ENCODE measurements at places on chromosomes 5 and 9.
A peak's percentile ranks its signal among the peaks of the same experiment; 100 is the strongest.

DNA sequence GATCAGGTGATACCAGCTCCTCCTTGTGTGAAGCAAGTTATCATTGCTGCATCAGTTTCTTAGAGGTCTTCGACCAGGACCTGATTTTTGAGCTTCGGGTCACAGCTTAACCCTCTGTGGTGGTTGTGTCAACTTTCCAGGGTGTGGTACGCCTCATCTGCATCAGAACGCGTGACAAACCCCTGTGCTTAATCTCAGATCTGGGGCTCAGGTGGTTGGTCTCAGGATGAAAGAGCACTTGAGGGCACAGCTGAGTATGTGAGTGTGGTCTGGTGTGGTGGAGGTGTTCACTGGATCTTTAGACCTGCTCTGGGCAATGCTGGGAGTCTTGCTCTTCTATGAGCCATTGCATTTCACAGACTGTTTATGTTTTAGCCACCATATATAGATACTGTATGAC is 64.1 kb downstream of the OSTF1 start:
- no peak for DNase-seq

GRCh38 chr9:73412874-73413273 is 261.2 kb downstream of the ANXA1 start:
- no peak for DNase-seq

GRCh38 chr9:128729302-128729701 is 5.4 kb upstream of the ZDHHC12 start:
- DNase-seq, result no peak

- no peak for DNase-seq
Measured at GRCh38 chr9:83655433-83655832, 32.5 kb downstream of the IDNK start.

GRCh38 chr9:89879701-89880100 is 274.9 kb downstream of the GADD45G start:
- DNase-seq, result no peak

- DNase-seq, result no peak
Measured at GRCh38 chr9:36894695-36895310, 139.3 kb downstream of the PAX5 start.

GRCh38 chr9:36803961-36804360 is 230.1 kb downstream of the PAX5 start:
- DNase-seq, result no peak

GRCh38 chr5:167638816-167639215 is 652.6 kb upstream of the WWC1 start:
- DNase-seq, result no peak

DNA sequence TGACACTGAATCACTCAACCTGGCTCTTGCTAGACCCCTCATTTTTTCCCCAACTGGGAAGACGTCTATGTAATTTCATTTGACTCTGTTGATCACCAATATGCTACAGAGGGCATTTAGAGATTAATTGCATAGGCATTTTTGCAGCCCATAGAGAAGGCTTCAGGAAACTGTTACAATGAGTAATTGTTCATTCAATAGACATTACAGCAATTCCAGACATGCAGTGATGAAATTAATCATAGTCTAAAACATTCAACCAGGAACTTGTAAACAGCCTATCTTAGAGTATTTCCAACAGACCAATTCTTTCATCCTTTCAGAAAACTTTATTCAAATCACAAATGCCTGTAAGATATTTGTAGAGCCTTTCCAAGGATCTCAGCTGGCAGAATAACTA is 122.3 kb downstream of the MARCHF11 start:
- DNase-seq, result no peak

- peak; percentile 45 for DNase-seq
Measured at GRCh38 chr5:60700416-60700757, 421 bp upstream of the DEPDC1B start.

DNA sequence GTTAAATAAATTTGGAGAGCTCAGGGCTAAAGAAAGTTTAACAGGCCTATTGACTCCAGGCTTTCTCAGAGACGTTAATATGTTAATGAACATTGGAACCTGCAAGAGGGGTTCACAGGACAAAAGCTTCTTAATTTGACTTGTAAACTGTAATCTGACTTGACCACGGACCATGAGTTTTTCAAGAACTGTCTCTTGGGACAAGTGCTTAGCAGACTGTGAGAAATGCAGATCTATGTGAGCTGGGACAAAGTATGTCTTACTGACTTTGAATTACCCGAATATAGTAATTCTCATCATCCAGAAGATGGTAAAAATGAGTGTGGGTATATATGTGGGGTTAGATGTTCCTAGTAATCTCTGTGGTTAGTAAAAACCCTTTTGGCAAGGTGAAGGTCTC is 186.6 kb downstream of the ATP10B start:
- no peak for DNase-seq

- no peak for DNase-seq
Measured at GRCh38 chr9:124467410-124468060, 17.3 kb downstream of the ADGRD2 start.

GRCh38 chr9:112043423-112043822 is 131.7 kb downstream of the SUSD1 start:
- no peak for DNase-seq

DNA sequence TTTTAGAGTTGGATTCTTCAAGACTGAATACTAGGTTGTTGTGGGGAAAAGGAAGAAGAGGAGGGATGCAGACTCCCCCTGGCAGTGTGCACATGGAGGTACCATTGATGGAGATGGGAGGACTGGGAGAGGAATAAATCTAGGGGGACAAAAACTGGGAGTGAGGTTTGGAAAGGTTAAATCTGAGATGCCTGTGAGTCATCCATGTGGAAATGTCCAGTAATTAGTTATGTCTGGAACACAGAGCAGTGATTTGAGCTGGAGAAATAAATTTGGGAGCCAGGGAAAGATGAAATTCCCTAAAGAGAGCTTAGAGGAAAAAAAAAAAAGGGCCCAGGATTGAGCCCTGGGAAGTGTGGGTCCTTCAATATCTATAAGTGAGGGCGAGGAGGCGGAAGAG is 8.0 kb upstream of the CCIN start:
- DNase-seq, result no peak

- DNase-seq, result no peak
Measured at GRCh38 chr5:7714119-7714518, 136.8 kb downstream of the CFAP90 start.

- DNase-seq, result no peak
Measured at GRCh38 chr9:108779551-108780325, 76.0 kb downstream of the ACTL7B start.

DNA sequence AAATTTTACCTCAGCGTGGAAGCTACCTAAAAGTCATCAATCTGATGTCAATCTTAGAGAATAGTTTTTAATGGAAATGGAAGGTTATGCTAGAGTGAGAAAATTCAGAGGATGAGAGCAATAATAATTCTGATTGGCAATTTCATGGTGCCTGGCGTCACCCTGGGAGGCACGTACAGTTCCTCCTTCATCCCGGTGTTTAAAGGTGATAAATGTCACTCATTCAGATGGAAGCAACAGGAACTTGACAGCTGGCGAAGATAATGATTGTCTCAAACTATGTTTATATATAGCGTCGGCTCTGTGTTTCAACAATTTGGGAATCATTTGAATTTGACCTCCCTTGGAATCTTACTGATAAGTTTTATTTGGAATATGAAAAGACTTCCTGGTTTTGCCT is 108.4 kb downstream of the MED10 start:
- no peak for DNase-seq

GRCh38 chr9:137320555-137321384 is 18.7 kb upstream of the NRARP start:
- no peak for DNase-seq

DNA sequence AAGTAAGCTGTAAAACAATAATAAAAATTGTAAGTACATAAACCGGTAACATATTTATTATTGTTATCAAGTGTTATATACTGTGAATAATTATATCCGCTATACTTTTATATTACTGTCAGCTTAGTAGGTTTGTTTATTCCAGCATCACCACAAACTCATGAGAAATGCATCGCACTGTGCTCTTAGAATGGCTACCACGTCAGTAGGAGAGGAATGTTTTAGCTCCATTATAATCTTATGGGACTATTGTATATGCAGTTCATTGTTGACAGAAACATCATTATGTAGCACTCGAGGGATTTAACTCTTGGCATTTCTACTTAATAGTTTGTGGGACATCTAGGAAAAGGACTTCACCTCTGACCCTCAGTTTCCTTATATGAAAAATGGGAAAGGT is 16.4 kb downstream of the SLC12A2 start:
- no peak for DNase-seq

DNA sequence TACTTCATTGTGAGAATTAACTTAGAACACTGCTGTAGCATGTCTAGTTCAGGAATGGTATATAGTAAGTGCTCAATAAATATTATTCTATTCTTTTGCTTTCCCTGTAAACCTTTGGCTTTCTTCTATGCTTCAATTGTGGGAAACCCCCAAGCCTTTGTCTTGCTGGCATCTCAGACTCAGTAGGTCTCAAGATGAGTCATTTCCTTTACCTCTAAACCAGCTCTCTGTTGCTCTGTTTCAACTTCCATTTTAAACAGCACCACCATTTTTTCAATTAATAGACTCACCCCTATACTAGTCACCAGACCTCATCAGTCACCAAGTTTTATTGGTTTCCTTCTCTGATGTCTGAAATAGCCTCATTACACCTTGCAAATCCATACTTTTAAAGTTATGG is 43.5 kb downstream of the DMAC1 start:
- no peak for DNase-seq

- DNase-seq, result no peak
Measured at GRCh38 chr5:102920762-102921161, 165.7 kb downstream of the PAM start.

GRCh38 chr5:143680672-143681259 is 131.2 kb upstream of the HMHB1 start:
- DNase-seq, result no peak
